Activated T-cell treated with anti-CD3 and anti-CD28 coated beads, Interleukin-2, amount 50 U/mL, for 72 hours (primary cell): ENCODE measurements at places on chromosomes 3 and 15. TPM values are rescaled to one million over a fixed set of nuclear protein-coding genes. Genes with fewer than 3 reads are reported as not detected.

TRPC1 gene
- 5.6 TPM for total RNA-seq

CDHR4 gene
- total RNA-seq, result not detected

PLCB2 gene
- 91.8 TPM for total RNA-seq

LINGO1 gene
- not detected for total RNA-seq

WDR93 gene
- not detected for total RNA-seq

SOX14 gene
- not detected for total RNA-seq

C3orf85 gene
- not detected for total RNA-seq
